ENCODE measurements at places on chromosomes 5 and 9.

DNA sequence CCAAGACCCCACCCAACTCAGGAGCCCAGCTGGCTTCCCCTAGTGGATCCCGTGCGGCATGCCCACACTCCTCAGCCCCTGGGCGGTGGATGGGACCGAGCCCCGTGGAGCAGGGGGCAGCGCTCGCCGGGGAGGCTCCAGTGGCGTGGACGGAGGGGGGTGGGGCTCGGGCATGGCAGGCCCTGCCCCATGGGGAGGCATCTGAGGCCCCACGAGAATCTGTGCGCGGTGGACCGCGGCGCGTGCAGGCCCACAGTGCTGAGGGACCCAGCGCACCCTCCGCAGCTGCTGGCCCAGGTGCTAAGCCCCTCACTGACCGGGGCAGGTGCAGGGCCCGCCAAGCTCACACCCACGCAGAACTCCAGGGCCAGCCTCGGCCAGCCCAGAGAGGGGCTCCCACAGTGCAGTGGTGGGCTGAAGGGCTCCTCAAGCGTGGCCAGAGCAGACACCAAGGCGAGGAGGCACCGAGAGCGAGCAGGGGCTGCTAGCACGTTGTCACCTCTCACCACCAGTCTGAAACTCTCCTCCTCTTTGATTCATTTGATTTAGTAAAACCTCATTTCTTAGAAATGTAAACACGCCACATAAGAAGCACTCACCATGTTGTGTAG, 25.6 kb downstream of the RNF130 start:
- no peak for DNase-seq

GRCh38 chr5:147671365-147671764, 111.2 kb downstream of the JAKMIP2 start:
- DNase-seq = no peak

DNA sequence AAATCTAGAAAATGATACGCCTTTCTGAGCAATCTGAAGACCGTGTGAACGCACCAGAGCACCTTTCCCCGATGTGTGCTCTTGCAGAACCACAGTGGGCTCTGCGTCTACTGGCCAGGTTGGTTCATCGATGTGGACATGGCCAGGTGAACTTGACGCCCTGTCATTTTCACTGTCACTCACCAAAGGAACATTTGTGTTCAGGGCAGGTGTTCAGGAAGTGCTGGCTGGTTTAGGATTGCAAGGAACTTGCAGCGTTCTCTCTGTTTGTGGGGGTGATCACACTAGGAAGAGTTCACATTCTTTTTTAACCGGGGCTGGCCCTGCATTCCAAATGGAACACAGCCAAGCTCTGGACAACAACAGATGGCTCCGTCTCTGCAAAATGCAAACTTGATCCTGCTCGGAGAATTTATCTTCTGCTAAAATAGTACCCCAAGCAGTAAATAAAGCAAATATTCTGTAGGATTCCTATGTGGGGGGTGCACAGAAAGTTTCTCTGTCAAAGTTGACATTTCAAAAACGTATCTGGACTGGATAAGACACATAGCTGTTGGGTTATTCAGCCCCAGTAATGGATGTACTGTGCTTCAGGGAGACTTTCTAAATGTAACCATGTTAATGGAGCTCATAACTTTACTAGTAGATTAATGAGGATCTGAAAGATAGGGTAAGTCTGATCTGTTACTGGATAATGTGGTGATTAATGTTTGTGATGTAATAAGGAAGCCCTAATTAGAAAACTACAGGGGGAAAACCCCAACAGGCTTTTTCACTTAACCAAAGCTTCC, 45.7 kb upstream of the FANCC start:
- DNase-seq = no peak

GRCh38 chr5:107736638-107737037, 65.9 kb upstream of the EFNA5 start:
- DNase-seq = no peak

DNA sequence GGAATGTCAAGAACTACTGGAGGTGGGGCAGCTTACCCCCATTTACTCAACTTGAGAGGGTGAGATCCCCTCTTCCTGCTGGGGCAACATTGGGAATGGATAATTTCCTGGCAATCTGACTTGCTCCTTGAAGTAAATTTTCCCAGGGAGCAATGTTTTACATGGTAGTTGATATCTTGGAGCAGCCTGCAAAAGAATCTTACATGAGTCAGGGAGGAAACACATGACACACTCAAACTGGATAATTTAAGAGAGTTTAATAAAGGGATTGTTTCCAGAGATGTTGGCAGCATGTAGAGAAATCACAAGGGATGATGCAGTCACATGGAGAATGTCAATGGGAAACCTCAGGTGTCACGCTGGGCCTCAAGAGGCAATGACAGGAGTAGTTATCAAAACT, 212.5 kb downstream of the GAS1 start:
- no peak for DNase-seq

GRCh38 chr9:120350596-120350995, 229.4 kb downstream of the CDK5RAP2 start:
- DNase-seq = no peak

DNA sequence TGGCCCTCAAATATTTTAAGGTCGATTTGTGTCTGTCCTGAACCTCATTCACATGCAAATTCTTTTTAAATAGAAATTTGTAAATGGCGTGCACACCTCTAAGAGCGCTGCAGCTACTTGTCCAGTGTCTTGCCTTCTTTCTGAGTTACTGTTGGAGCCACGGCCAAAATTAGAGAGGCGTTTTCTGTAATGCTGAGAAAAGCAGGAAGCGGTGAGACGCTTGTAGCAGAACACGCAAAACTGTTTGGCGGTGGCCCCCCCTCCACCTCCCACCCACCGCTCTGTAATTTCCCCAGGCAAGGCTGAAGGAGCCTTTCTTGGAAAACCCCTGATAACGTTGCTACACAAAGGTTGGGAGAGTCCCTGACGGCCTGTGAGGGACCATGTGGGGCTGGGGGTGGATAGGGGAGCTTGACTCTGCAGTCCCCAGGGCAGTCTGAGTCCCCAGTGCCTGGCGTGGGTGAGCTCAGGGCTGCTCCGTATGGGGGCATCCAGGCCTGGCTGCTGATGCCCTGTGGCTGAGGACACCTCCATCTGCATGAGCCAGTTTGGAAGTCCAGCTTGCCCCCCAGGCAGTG, 96.5 kb downstream of the GADD45G start:
- no peak for DNase-seq

GRCh38 chr9:71446106-71446472, 322.2 kb downstream of the CEMIP2 start:
- no peak for DNase-seq
